CD4-positive, alpha-beta T cell (primary cell): ENCODE measurements at places on chromosomes 5 and 9.

- DNase-seq = no peak
Measured at GRCh38 chr9:19488721-19489120, 79.9 kb downstream of the ACER2 start.

DNA sequence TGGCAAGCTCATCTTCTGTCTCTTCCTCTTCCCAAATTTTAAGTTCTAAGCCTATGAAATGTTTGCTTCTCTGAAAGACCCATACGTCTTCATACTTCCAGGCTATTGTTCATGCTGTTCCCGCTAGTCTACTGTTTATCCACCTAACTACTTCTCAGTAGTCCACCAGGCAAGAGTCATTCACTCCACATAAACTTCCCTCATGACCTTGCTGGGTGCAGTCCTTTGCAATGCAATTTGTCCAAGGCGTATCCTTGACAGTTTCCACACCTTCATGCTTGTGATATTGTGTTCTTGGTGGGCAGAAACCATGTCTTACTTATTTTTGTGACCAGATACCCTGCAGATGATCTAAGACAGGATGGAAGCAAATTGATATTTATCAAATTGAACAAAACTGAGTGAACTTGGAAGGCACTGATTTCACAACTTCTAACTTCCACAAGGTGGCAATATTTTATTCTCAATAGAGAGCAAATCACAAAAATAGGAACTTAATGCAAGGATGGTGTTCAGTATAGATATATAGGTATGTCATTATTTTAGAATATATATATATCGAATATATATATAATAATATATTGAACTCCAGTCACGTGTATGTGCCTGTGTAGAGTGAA is 30.3 kb downstream of the TYRP1 start:
- no peak for DNase-seq

DNA sequence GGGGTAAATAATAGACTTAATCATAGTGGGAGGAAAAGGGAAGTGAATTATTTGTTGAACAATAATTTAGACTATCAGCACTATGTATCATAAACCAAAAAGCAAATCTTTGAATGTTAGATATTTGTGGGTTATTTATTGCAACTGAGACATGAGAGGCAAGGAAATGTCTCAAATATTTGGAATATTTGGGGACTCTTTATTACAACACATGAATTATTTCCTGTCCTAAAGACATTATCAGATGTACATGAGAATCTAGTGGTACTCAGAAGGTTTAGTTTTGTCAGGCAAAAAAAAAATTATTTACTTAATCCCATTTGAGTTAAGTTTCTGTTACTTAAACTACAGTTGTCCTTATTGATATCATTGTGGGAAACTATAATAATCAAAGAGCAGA is 91.1 kb downstream of the TLR4 start:
- DNase-seq = no peak

DNA sequence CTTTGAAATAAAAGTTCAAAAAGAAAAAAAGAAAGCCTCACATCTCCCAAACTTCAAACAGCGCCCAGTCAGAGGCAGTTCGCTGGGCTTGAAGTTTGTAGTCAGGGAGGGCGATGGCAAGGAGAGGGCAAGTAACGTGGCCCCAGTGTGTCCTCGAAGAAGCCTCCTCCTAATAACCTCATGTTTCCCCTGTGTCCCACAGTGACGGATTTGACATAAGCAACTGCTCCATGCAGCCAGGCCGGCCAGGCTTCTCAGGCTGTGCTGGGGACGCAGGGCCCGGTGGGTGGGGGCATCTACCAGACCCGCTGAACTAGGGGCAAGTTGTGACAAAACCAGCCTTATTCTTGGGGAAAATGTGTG is 172.2 kb downstream of the ERCC6L2 start:
- DNase-seq = no peak

DNA sequence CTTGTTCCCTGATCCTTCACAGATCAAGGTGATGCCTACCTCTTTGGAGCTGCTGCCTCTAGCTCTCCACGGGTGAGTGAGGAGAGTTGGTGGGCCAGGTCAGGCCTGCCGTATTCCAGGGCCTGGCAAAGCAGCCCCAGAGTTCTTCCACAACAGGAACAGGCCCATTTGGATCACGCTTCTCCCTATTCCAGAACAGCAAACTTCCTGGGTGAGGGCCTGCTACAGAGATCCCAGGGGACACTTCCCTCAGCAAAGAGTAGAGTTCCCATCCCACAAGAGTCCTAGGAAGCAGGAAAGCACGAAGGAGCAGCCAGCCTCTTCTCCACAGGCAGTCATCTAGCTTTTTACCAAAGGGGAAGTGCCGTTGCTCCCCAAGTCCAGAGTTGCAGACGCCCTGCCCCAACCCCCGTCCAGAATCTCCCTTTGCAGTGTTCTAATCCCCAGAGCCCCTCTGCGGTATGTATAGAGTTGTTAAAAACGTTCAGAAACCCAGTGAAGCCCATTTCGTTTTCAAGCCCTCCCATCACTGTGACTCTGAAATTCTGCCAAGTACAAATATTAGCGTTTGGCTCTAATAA is 9.3 kb upstream of the DNAJB5 start:
- no peak for DNase-seq

DNA sequence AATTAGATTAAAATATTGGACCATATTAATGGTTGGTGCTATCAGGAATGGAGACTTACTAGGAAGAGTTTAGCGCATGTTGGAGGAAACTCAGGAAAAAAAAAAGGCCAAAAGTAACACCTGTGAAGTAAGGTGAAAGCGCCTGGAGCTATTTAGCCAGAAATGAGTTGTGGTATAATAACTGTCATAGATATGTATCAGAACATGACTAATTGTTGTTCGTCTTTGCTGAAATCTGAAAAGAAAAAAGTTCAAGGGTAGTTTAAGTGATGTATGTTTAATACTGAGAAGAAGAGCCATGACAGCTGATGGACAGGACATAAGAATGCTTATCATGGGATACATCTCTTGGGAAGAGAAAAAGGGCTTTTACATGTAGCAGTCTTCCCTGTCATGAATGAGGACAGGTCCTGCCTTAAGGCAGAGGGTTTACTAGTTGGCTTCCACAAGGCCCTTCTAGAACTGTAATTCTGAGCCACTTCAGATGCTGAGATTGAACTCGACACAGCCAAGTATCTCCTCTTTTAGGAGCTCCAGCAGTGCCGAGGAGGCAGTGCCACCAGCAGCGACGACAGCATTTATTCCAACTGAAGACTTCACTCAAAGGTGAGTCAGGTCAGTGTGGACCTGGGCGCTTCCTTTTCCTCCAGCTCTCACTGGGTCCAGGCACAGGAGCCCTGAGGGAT is 940 bp upstream of the CAMK4 start:
- DNase-seq = no peak

GRCh38 chr5:110851357-110851756 is 112.5 kb downstream of the SLC25A46 start:
- DNase-seq = no peak

DNA sequence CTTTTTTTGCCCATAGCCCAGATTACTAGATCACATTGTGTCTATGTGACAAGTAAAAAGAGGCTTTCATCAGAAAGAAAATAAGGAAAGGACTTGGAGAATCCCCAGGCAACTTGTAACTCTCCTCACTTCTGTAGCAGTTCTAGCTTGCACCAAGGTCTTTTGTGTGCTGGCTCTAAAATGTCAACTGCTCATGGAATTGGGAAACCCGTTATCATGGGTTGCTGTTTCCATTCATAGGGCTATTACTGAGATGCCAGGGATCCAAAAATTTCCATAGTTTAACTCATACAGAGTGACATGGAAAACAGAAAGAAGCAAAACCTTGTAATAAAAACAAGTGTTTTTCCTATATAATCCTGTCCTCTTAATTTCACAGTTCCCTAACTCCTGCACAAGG is 123.9 kb upstream of the FBXL7 start:
- no peak for DNase-seq

DNA sequence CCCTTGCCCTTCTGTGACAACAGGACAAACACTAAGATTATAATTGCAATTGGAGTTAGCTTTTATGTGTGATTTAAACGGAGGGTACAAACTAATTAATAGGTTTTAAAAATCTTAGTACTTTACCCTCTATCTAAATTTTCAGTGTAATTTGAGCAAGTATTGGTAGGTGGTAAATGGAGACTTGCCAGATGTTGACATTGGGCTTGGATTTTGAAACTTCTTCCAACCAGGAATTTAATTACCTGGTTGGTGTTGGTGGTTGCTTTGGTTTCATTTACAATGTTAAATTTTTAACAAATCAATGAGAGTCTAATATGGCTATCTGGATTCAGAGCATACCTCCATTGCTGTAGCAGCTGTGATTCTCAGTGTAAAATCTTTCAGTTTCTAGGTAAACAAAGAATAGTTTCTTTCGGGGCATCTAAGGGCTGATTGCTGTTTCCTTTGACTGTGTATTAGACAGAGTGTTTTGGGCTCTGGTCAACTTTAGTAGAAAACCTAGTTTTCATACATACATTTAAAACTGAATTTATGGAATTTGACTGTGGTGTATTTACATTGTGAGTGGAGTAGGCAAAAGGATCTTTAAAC is 1.9 kb downstream of the DAPK1 start:
- no peak for DNase-seq
